COLO829 (cell line): ENCODE measurements at places on chromosomes 13 and 19.

- DNase-seq = no peak
Measured at GRCh38 chr13:21320642-21321034, 138.5 kb downstream of the ZDHHC20 start.

GRCh38 chr19:48170817-48171347 lies 402 bp downstream of the ZSWIM9 start:
- no peak for DNase-seq

- DNase-seq = no peak
Measured at GRCh38 chr13:28392896-28393505, 101.9 kb downstream of the FLT1 start.

DNA sequence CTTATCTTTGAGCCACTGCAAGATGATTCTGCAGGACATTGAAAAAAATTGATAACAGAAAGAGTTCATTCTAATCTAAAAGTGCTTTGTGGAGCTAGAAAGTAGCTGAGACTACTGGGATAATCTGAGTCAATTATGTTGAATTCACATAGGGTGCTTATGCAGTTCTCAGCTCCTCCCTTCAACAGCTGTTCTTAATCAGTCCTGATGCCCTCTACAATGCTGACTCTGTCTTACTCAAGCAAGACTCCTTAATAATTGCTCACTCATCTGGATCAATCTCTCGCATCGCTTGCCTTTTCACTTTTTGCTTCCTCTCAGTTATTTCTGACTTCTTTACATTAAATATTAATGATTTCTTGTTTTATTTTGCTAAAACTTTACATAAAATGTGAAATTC lies 182.1 kb downstream of the PCDH17 start:
- no peak for DNase-seq

DNA sequence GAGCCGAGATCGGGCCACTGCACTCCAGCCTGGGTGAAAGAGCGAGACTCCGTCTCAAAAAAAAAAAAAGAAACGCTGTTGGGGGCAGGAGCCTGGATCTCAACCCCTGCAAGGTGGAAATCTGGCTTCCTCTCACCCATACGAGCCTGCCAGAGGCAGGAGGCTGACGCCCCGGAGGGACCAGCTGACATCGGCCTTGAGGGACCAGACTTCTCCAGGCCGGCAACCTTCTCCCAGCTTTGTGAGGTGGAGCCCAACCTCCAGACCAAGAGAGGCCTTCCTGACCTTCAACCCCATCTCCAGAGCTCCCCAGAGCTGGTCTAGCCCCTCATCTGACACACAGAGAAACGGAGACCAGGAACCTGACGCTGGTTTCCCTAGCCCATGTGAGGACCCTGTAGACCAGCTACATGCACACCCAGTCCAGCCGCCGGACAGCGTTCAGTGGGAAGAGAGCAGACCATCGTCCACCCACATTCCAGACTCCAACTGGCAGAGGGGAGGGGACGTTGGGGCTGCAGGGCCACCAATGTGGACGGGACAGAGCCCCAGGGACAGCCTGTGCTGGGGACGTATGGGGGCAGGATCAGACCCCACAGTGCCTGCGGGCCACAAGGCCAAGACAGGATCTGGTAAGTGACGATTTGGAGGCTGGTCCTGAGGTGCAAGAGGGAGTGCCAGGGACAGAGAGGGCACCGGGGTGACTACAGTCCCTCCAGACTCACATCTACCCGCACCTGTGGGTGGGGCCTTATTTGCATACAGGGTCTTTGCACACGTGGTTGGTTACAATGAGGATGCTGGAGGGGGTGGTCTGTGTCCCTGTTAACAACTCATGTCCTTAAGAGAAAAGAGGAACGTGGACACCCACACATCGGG lies 11.4 kb downstream of the SBNO2 start:
- DNase-seq = no peak
